ENCODE measurements at places on chromosomes 4 and X. TPM values are rescaled to one million over a fixed set of nuclear protein-coding genes. Genes with fewer than 3 reads are reported as not detected.

GRCh38 chr4:76987153-76987591 is 37.6 kb downstream of the SEPTIN11 start:
- no peak for DNase-seq

GRCh38 chr4:22842360-22843018 is 149.8 kb downstream of the GBA3 start:
- no peak for DNase-seq

Gene NALF2
- total RNA-seq, result not detected

GRCh38 chr4:159151689-159152088 is 48.8 kb downstream of the RAPGEF2 start:
- DNase-seq, result no peak

- no peak for DNase-seq
Observed at GRCh38 chrX:112714357-112714918, 34.7 kb upstream of the LHFPL1 start.

GRCh38 chrX:68794461-68794860 is 34.4 kb upstream of the EFNB1 start:
- no peak for DNase-seq

- no peak for DNase-seq
Observed at GRCh38 chrX:120677004-120677652, 47.3 kb upstream of the C1GALT1C1 start.

- DNase-seq, result no peak
Observed at GRCh38 chr4:125104616-125105015, 210.1 kb upstream of the FAT4 start.
